Esophagus mucosa (tissue), 1 donor: ENCODE measurements at places on chromosomes 6 and 20.

DNA sequence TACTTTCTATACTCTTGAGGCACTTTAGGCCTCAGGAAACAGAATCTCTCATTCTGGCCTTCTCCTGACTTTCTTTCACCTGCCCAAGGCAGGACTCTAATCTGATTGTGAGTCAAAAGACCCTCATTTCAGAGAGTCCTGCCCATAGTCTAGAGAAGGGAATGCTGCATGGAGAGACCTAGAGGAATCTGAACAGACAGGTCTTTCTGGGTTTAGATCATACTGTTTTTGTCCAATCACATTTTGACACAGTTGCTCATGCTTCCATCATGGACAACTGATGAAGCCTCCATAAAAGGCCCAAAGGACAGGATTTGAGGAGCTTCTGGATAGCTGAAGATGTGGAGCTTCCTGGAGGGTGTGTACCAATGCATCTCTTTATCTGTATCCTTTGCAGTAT, 48.1 kb upstream of the BTBD3 start:
- no peak for ATAC-seq

DNA sequence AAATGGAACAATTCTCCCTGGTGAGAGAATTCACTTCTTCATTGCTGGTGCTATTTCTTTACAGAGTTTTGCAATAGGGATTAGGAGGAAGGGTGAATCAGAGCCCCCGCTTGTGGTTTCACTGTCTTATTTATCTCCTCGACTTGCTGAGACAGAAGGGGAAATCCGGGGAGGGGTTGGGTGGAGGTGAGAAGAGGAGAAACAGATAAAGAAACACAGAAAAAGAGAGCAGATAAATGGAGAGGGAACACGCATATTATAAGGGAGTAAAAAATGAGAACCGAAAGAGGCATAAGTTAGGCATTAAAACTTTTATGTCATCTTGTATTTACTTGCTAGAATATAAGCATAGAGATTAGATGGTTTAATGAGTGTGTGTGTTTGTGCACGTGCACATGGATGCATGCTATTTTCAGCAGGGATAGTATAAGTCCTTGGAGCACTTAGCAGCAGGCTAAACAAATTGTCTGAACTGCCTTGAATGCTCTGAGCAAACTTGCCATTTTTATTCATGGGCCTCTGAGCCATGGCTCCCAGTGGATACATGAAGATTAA, 105.0 kb downstream of the OLIG3 start:
- no peak for ATAC-seq

- no peak for ATAC-seq
Measured at GRCh38 chr20:36273414-36274180, 32.5 kb upstream of the DLGAP4 start.

DNA sequence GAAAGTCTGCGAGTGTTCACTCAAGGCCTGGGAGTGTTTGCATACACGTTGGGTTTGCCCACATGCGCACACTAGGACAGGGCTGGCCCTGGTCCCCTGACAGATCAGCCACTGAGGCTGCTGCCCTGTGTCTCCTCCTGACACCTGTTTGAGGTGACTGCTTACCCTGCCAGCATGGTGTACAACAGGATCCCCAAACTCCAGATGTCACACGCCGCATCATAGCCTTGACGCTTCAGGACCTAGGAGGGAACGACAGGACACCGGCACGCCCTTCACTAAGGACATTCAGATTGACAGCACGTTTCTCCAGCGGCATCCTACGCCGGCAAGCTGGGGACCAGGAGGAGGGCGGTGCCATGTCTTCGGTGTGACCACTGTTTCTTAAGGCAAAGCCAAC, 37.0 kb upstream of the MPC1 start:
- no peak for ATAC-seq

GRCh38 chr6:23388086-23388783, 737.8 kb upstream of the NRSN1 start:
- ATAC-seq, result no peak

DNA sequence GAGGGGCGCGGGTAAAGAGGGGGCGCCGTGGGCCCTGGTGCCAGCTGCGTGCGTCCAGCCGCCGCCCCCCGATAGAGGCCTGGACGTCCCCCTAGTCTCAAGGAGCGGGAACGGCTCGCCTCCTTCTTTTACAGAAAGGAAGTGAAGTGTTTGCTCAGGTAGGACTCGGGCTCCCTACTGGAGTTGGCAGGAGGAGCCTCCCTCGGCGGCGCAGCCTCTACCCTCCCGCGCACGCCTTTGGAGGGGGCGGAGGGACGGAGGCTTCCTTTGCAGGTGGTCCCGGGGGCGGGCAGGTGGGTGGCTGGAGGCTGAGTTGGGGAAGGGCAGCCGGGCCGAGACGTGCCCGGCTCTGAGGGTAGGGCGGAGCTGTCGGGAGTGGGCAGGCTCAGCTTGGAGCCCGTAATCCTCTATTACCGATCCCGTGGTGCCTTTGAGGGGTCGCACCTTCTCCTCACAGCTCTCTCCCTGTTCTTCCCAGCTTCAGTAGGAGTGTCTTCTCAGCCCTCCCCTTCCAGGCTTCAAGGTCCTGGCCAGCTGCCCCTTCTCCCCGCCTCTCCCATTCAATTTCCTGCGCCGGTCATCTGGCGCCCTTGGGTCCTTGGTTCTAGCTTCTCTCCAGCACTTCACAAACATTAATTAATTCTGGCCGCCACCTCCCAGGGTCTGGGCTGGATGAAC, 728 bp downstream of the ITPR3 start:
- ATAC-seq, result peak; percentile 47

GRCh38 chr6:81722506-81723223, 29.8 kb downstream of the TENT5A start:
- ATAC-seq, result no peak

- ATAC-seq, result no peak
Measured at GRCh38 chr6:74093361-74093760, 397.4 kb downstream of the CD109 start.
